ENCODE measurements at places on chromosomes 5 and 9.

- DNase-seq = no peak
Observed at GRCh38 chr5:136901-137300, 44.9 kb downstream of the PLEKHG4B start.

- DNase-seq = no peak
Observed at GRCh38 chr5:96340357-96340756, 92.7 kb downstream of the PCSK1 start.

- no peak for DNase-seq
Observed at GRCh38 chr5:108827131-108827530, 79.4 kb downstream of the FER start.

GRCh38 chr9:3850098-3850497, 324.3 kb upstream of the RFX3 start:
- no peak for DNase-seq

DNA sequence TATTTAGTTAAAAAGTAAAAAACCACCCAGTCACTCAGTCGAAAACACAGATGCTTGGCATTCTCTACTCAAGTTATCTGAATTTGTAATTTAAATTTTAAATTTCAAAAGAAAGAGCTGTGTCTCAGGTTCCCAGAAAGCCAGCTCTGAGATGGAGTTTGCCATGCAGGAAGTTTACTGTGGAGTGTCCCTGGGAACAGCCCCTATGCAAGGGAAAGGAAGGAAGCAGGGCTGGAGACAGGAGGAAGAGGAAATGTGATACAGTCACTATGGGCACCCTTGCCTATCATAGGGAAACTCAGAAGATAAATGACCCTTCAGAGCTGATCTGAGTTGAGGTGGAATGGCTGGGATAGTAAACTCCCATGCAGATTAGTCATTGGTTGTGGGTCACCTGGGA, 408.8 kb upstream of the ACTBL2 start:
- DNase-seq = no peak

DNA sequence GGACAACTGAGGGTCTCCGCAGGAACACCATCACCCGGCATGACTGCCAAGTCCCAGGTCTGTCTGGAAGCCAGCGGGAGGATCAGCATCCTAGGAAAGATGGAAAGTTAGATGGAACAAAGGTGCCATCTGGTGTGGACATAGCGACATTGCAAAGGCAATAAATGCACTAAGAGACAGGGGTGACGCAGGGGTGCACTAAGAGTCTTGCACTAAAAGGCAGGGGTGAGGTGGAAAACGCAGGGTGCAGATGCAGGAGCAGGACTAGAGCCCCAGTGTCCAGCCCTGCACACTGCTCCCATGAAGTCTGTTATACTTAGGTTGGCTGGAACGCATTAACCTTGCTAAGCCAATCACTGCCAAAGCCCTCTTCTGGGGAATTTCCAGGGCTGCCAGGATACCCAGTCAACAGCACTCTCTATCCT, 15.5 kb downstream of the ATOX1 start:
- peak; percentile 65 for DNase-seq

DNA sequence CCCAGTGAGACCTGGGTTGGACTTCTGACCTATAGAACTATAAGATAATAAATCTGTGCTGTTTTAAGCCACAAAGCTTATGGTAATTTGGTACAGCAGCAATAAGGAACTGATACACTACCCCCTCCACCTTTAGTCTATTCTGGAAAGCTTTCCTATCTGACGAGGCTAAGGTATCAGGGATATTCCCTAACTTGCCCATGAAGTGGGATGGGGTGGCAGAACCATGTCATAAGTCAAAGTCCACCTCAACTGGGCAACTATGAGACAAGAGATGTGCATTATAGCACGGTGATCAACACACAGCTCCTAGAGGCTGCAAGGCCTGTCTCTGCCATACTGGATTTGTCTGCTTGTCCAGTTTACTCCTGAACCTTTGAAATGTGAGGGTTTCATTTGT, 146.8 kb upstream of the RAD23B start:
- DNase-seq = no peak

- DNase-seq = no peak
Observed at GRCh38 chr9:87059772-87060171, 112.5 kb upstream of the GAS1 start.
